ENCODE measurements at places on chromosomes 12 and 14.

DNA sequence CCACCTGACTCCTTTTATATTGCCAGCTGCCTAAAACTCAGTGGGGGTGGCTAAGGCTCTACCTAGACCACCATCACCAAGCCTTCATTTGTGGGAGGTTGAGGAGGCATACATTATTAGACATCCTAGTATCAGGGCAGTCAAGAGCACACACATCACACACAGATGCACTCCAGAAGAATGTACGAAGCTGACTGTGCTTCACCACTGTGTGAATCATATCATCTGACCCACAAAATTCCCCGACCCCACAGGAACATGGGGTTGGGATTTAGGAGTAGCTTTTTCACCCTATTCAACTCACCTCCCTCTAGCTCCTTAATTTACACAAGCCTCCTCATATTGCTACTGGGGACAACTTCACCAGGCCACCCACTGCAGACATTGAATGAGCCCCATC, 64.8 kb upstream of the BDKRB2 start:
- no peak for DNase-seq

DNA sequence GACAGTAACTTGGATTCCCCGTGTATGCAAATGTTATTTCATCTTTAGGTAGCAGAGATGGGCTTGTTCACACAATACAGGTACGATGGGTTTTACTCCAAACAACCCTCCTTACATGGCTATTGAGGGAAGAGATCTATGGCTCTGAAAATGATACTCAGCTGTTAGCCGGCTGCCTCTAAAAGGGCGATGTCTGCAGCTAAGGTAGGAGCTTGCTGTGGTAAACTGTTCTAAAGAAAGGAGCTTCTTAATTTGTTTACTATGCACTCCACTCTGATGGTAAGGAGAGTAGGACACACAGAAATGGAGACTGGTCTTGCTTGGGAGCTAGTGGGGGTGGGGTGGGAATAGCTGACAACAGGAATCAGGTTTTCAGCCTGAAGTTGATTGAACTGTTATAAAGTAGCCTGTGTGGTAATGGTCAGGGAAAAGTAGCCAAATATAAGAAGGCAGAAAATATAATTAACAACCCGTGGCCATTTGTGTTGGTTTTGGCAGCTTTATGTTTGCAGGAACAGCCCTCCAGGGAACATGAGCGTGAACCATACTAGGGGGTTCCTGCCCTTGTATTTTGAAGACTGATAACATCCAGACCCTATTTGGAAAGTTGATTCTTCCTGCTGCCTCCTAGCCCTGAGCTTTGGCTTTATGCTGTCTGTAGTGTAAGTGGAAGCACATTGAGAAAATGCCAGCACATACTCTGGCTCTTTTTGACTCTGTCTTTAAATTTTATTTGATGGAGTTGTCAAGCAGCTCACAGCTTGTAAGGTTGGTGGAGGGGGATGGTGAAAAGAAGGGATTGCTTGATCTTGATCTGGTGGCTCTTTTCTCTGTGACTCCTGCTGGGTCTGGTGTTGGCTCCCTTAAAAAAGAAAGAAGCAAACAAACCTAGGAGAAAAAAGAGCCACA, 929.8 kb downstream of the DIO2 start:
- DNase-seq: no peak

DNA sequence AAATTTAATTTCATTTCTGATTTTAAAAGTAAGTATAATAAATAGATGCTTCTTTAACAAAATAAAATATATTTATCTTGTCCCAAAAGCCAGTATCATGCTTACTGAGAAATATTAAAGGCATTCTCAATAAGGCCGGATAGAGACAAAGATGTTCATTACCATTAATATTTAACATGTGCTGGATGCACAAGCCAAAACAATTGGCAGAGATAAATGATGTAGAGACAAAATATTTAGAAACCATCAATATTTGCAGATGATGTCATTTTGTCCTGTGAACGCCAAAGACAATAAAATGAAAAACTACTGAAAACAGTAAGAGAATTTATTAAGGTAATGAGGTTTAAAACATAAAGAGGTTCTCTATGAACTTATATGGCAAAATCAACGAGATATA, 313.5 kb downstream of the ITPR2 start:
- DNase-seq: no peak

- no peak for DNase-seq
These were observed 132.4 kb downstream of the GCH1 start for GRCh38 chr14:54769951-54770863.

DNA sequence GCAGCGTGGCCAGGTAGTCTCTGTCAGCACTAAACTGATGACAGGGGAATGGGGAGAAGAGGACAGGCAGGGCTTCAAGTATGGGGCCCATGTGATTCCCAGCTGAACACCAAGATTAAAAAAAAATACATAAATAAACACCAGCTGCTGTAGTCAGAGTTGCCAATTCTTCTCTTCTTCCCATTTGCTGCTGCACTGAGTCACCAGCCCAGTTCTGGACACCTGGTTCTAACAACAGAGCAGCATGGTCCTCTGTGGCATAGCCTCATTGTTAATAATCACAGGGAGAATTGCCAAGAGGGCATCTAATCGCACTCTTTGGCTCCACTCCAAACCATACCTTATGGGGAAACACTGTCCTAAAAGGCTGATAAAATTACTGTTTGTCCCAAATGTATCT, 15.1 kb downstream of the PPM1H start:
- no peak for DNase-seq

GRCh38 chr14:92164958-92165357, 43.2 kb downstream of the CPSF2 start:
- DNase-seq: no peak

DNA sequence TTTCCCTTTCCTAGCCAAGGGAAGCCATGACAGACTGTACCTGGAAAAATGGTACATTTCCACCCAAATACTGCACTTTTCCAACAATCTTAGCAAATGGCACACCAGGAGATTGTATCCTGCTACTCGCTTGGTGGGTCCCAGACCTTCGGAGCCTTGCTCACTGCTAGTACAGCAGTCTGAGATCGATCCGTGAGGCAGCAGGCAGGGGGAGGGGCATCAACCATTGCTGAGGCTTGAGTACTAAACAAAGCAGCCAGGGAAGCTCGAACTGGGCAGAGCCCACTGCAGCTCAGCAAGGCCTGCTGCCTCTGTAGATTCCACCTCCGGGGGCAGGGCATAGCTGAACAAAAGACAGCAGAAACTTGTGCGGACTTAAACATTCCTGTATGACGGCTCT, 218.8 kb downstream of the LRIG3 start:
- no peak for DNase-seq

DNA sequence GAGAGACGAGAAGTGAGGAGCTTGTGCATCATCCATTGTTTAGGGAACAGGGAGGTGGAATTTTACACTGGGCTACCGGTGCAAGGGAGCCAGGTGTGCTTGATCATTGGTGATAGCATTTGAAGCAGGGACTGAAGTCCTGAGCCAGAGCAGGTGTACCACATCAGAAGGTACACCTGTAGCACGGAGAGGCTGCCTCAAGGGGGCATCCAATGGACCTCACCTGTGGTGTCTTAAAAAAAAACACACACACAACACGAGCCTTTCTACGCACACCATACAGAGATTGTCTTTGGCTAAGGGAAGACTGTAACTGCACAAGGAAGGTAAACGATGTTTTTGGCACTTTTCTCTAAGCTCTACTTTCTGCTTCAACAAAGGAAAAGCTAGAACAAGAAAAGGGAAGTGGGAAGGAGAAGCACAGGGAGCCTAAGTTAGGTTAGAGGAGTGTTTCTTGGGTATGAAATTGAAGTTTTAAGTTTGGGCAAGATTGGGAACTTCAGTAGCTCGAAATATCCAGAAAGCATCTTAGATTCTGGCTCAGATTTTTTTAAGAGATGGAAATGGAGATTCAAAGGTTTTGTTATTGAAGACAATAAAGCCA, 334.3 kb upstream of the FBXO33 start:
- DNase-seq: no peak

DNA sequence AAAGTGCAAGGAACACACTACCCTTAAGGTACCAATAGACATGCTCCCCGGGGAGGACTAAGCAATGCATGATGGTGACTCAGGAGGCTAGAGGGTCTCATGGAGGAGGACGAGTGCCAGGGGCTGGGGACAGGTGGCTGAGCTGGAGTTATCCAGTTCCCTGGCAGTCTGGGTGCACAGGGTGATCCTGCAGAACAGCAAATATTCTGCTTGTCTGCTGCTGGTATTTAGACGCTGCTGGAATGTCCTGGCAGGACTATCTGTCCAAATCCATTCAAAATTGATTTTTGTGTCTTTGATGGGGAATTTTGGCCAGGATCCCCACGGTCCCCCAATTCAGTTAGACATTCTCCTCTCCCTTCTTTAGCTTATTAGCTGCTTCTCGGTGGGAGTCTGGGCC, 138.7 kb downstream of the C12orf75 start:
- no peak for DNase-seq

DNA sequence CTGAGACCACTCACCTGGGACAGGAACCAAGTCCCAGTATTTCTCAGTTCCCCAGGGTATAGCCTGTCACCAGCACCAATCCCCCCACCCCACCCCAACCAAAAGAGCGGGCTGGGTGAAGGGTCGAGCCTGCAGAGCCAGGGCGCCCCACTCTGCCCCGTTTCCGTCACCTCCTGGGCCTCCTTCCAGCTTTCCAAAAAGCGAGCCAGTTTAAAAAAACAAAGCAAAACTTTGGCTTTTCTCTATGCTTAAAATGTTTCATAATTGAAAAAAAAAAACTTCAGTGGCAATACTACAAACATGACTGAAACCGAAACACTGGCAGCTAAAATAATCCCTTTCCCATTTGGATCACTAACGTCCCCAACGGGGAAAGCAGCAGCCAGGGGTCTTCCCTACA, 7.5 kb downstream of the CAMKK2 start:
- no peak for DNase-seq

- DNase-seq: no peak
These were observed at the start of gene KRT75 for GRCh38 chr12:52434081-52434733. TSS of gene KRT75 (minus strand) at chr12:52434371. CDS start at chr12:52434304, 67 bp downstream.

GRCh38 chr14:56199095-56199981, 81.1 kb downstream of the PELI2 start:
- DNase-seq: no peak

DNA sequence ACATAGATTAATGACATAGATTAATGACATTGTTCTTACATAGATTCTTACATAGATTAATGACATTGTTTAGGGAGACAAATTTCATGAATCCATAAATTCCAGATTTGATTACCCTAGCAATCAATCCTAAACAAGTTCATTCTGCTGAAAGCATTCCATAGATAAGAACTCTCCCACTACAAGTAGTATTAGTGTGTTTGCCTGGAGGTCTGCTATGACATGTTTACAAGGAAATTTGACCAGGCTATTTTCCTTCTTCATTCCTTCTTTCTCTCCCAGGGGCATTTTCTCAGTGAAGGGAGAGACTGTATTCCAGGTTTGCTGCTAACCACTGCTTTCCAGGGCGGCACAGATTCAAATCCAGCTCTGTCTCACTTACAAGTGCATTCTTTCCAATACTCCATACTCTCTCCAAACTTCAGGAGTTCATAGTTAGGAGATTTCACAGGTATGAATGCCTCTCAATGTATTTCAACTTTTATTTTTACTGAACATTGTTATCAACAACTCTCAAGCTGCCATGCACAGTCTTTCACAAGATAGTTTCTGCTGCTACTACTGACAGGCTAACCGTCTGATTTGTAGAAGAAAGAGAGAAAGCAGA, 134.5 kb downstream of the SLC38A1 start:
- no peak for DNase-seq

GRCh38 chr12:111203446-111203845, 165.4 kb downstream of the PHETA1 start:
- DNase-seq: no peak

DNA sequence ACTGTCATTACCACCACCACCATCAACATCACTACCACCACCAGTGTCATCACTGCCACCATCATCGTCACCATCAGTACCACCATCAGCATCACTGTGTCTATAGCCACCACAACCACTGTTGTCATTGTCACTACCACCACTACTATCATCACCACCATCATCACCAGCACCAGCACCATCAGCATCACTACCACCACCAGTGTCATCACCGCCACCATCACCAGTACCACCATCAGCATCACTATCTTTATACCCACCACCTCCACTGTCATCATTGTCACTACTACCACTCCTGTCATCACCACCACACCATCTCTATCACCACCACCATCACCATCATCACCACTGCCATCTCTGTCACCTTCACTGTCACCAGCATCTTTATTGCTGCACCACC, 60.6 kb downstream of the BEGAIN start:
- no peak for DNase-seq

DNA sequence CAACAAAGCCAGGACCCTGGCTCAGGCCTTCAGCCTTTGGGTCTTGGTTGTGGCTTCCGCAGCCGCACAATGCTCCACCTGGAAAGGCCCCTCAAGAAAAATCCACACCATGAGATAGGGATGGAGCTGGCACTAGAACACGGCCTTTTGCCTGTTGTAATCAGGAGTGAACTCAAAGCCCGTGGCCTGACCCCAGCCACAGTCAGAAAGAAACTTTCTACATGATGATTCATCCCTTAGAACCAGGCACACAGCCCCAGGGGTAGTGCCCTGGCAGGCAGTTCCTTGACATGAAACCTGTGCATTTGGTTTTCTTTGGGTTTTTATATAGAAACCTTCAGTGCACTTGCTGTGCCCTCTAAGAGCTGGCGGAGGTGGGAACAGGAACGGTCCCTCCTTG, 5.1 kb downstream of the CLMN start:
- DNase-seq: no peak

GRCh38 chr12:19085090-19085489, 44.4 kb upstream of the PLEKHA5 start:
- DNase-seq: no peak

DNA sequence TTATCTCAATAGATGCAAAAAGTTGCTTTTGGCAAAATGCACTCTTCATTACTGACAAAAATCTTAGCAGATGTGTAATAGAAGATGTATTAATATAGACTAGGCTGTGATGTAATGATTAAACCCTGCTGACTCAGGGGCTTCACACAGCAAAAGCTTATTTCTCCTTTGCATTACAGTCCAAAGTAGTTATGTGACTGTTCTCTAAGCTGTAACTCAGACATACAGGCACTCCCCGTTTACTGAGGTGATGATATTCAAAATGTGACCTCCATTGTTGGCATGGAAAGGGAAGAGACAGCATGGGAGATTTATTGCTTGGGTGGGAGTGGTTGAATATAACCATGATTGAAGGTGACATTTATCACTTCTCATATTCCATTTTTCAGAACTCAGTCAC, 331.5 kb downstream of the SNAPC1 start:
- no peak for DNase-seq

DNA sequence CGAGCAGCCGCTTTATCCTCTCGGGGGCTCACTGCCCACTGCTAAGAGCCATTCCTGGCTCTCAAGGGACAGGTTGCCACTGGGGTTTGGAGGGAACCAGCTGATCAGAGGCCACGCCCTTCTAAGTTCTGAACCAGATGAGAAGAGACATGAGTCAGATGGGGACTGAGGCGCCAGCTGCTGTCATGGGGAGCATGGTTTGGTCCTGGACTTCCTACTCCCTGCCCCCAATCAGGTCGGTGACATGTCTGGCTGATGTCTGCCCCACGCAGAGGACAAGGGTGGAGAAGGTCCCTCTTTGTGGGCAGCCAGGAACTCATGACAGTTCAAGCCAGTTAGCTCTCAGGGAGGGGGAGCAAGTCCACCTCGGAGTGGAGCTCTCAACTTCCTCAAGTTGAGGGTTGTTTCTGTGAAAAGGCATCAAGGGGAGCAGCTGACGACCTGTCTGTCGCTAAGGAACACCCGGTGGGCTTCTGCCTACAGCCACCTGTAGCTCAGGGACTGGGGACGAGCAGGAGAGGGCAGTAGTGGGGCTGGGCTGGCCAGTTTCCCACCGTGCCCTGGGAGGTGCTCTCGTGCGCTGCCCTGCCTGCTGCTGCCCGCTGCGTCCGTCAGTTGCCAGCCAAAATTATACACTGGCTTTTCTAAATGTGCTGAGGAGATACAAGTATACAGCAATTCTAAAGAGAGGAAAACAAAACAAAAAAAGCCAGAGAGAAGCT, 20.5 kb downstream of the PSMC1 start:
- DNase-seq: no peak
